Fibroblast of skin of left biceps (primary cell): ENCODE measurements at places on chromosomes 11 and 22.

DNA sequence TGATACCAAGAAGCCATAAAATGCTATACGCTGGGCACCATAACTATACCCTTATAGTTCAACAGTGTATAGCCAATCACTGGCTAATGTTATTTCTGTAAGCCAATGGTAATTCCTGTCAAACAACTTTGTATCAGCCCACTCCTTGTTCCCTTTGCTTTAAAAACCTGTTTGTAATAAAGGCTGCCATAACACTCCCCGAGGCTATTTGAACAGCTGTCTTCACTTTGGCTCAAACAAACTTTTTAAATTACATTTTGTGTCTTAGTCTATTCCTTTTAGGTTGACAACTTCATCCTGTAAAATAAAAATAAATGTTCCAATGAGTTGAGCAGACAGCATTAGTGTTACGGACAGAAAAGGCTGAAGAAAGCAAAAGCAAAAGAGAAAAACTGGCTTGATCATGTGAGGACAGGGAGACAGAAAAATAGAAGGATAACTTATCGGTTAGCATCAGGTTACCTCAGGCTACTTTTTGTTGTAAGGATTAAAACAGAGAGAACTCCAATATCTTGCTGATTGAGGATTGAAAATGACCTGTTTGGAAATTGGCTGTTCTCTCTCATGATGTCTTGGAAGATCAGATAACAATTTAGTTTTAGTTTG is 95.0 kb downstream of the AASDHPPT start:
- DNase-seq, result no peak

GRCh38 chr11:47351156-47352126 is 1.1 kb downstream of the MYBPC3 start:
- DNase-seq, result no peak

DNA sequence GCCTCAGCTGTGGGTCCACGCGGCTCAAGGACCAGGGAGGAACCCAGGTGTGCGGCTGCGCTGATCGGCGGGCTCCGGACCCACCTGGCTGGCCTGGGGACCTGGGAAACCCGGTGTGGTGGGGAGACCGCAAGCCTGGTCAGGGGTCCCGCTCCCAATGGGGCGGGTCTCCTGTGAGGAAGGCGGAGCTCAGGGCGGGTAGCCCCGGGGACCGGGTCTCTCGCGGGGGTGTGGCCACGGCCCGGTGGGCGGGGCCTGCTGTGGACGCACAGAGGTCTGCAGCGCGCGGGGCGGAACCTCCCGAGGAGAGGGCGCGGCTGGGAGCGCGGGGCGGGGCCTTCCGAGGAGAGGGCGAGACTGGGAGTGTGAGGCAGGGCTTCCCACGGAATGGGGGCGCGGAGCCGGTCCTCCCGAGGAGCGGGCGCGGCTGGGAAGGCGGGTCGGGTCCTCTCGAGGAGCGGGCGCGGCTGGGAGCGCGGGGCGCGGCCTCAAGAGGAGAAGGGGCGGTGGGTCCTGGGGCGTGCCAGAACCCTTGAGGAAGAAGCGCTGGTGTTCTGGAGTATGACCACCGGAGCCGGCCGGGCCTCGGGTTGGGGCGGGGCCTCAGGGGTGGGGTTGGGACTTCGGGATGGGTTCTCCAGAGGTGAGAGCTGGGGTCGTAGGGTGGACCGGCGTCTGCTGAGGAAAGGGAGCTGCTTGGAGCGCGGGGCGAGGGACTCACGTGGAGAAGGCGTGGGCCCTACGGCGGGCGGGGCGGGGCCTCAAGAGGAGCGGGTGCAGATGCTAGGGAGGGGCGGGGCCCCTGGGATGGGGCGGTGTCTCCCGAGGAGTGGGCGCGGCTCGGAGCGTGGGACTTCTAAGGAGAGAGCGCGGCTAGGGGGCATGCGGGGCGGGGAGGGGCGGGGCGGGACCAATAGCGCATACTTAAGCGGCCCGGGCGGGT is 20.8 kb downstream of the DGCR6L start:
- no peak for DNase-seq

DNA sequence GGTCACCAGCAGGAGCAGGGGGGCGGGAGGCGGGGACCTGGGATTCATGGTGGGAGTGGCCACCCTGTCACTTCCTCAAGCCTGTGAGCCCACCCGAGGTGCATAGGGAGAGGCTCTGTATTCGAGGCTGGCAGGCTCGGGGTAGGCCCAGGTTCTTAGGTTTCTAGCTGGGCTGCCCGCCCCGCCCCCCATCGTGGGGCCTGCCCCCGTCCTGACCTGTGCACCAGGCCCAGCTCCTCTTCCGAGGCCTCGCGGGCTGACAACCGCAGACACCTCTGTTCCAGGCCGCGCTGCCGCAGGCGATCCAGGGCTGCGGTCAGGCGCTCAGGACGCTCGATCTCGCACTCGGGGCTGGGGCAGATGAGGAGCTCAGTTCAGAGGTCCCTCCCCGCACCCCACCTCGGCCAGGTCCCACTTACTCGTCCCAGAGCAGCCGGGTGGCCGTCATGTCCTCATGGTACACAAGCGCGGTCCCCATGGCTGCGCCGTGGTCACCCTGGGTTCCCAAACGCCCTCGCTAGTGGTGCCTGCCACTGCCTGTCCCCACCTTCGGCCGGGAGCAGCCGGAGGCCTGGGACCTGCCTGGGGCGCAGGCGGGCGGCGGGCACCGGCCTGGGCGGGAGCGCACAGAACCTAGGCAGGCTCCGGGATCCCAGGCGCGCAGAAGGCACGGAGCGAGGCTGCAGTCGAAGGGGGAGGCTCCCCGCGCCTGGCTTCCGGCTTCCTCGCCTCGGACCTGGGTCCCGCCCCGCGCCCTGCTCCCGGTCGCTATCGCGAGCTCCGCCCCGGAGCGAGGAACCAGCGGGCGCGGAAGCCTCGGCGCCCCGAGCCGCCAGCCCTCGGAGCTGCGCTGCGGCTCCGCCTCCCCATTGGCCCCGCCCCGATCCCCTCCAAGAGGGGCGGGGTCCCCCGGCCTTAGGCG is at the start of gene HDAC10:
HDAC10 (minus strand) TSS at position 711 of the 922 bp plus-strand sequence; CDS start at position 478, 233 bp downstream.
- peak; percentile 45 for DNase-seq

- no peak for DNase-seq
Measured at GRCh38 chr22:35735542-35735941, 17.9 kb downstream of the APOL5 start.

DNA sequence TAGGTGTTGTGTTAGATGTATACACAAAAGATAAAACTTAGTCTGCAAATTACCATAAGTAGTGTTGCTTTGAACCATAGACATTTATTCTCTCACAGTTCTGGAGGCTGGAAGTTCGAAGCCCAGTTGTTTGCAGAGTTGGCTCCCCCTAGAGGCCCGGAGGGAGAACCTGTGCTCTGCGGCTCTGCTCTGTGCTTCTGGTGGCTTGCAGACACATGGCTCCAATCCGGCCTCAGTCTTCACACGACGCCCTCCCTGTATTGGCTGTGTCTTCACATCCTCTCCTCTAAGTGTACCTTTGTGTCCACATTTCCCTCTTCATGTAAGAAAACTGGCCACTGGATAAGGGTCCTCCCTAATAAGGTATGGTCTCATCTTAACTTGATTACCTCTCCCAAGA is 128.4 kb downstream of the OPCML start:
- no peak for DNase-seq

GRCh38 chr11:72584293-72584938 is 89.8 kb downstream of the PDE2A start:
- no peak for DNase-seq

DNA sequence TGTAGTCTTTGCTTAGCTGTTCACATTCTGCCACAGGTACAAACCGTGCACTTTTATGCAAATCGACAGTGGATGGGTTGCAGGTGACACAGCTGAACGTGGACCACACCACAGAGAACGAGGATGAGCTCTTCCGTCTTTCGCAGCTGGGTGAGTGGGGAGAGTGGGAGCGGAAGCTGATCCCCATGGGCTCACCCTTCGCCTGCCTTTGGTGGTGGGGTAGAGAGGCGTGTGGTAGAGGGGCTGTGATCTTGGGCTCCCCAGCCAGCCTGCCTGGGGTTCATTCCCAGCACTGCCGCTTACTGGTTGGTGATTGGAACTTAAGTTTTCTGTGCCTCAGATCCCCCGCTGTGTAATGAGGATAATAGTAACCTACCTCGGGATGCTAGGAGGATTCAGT is 19.1 kb downstream of the TAB1 start:
- no peak for DNase-seq

- DNase-seq, result no peak
Measured at GRCh38 chr11:67178421-67178820, 59.4 kb downstream of the KDM2A start.

- DNase-seq, result no peak
Measured at GRCh38 chr22:17985606-17986005, 38.8 kb downstream of the MICAL3 start.

DNA sequence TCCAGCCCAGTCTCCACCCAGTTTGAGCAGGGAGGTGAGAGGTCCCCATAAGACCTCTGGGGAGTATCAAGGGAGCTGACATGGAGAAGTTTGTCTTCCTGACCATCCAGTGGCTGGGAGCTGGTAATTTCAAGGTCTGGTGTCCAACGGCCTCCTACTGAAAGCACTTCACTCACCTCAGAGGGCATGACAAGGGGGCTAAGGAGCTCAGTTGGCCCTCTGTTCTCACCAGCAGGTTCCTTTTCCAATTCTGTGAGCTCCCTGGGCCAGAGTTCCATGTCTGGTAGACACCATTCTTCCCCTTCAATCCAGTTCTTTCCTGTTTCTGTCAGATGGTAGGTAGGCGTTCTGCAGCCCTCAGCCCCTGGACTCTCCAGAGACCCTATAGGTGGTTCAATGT is 3.1 kb downstream of the SELENOH start:
- no peak for DNase-seq

- DNase-seq, result no peak
Measured at GRCh38 chr11:35227576-35228327, 88.8 kb downstream of the CD44 start.

- no peak for DNase-seq
Measured at GRCh38 chr11:21511835-21512440, 680.9 kb upstream of the ANO5 start.

- DNase-seq, result peak; percentile 95
Measured at GRCh38 chr11:46248289-46249102, 29.0 kb upstream of the CREB3L1 start.

DNA sequence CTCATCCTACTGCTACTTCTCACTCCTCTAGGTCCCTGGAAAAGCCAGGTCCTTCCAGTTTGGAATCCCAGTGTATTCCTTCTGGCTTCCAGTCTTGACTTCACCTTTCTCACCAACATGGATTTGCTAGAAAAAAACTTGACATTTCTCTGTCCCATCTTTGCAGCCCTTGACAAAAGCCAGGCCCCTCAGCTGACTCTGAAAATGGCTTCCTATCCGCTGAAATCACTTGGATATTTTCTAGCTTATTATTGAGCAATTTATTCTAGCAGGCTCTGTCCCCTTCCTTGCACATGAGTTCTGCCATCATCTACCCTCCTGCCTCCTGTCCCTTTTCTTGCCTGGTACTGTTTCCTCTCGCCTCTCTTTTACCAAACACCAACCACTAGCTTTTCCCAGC is 427.2 kb downstream of the BUD13 start:
- no peak for DNase-seq

DNA sequence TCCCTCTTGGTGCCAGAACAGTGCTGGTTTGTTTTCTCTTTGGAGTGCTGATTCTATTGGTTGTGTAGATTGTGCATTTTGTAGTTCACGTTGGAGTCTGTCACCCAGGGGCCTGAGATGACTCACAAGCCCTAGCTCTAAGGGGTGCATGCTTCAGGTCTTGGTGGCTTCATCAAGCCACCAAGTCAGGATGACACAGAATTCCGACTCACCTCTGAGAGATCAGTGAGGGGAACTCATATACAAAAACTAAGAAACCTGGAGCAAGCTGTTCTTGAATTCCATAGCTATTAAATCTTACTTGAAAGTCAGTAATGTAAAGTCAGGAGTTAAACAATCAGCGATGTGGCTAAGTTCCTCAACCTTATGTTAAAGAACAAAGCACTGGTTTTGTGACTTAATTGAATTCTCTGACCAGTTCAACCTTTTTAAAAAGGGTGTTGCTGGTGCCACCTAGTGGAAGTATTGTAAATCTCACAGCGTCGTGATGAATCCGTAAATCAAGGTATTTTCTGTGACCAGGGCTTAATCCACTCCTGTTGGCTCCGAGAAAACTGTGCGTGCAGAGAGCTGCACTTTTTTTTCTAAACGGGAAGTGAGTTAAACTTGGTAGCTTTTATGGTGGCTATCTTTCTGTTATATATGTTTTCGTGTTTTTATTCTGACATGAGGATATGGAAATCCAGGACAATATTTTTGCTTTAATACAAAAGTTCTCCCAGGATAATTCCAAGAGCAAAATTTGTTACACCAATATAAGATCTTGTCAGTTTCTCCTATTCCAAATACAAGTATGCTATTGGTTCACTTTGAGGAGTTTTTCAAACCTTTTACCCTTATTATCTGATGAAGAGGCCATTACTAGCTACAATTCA is 14.6 kb downstream of the MMP13 start:
- peak; percentile 39 for DNase-seq

GRCh38 chr11:66932543-66932942 is 25.6 kb downstream of the PC start:
- DNase-seq, result no peak

- DNase-seq, result no peak
Measured at GRCh38 chr11:76291576-76292526, 85.5 kb upstream of the WNT11 start.

- peak; percentile 65 for DNase-seq
Measured at GRCh38 chr22:20016734-20017621, at the start of gene ARVCF. Gene ARVCF, minus strand, starts transcription at chr22:20016823. Its CDS starts 26,029 bp downstream, at chr22:19990794.

DNA sequence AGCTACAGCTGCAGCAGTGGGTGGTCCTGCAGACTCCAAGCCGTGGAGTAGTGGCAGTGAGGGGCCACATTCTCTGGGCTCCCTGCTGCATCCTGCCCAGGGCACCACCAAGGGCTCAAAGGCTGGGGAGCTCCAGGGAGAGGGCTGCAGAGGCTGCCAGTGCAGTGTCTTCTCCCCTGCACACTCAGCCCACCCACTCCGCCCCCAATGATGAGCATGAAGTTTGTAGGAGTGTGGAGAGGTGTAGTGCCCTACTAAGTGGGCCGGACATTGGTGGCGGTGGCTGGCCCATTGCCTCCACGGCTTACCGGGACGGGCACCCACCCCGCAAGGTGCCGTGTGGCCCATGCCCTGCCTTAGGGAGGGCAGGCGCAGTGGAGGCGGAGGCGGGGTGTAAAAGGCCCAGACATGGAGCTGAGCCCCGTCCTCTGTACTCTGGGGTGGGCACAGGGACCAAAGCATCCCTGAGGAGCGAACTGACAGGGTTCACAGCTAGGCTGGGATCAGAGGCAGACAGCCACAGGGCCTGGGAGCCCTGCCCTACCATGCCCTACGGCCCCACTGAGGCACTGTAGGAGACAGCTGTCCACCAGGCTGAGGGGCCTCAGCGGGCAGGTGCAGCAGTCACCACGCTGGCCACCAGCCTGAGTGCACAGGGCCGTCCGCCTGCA is 18.9 kb downstream of the ARVCF start:
- DNase-seq, result no peak

GRCh38 chr11:61700212-61700611 is 20.0 kb downstream of the DAGLA start:
- DNase-seq, result no peak

- DNase-seq, result no peak
Measured at GRCh38 chr11:102302241-102302640, 15.0 kb upstream of the BIRC3 start.

DNA sequence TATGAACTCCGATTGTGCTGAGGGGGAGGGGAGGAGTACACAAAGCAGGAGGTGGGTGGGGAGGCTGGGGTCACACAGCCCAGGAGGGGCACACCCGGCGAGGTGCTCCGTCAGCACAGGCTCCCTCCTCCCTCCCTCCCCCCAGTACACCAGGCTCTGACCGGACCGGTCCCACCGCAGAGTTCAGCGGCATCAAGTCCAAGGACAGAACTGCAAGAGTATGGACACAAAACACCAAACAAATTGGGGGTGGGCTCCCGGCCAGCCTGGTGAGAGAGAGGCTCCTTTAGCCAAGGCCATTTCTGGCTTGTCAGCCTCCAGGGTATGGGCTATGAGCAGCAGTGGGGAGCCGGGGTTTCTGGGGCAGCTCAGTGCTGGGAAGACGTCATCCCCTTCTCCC is 68.3 kb downstream of the ST3GAL4 start:
- no peak for DNase-seq
